ENCODE measurements at places on chromosomes 11 and 22. TPM values are rescaled to one million over a fixed set of nuclear protein-coding genes. Genes with fewer than 3 reads are reported as not detected.

DNA sequence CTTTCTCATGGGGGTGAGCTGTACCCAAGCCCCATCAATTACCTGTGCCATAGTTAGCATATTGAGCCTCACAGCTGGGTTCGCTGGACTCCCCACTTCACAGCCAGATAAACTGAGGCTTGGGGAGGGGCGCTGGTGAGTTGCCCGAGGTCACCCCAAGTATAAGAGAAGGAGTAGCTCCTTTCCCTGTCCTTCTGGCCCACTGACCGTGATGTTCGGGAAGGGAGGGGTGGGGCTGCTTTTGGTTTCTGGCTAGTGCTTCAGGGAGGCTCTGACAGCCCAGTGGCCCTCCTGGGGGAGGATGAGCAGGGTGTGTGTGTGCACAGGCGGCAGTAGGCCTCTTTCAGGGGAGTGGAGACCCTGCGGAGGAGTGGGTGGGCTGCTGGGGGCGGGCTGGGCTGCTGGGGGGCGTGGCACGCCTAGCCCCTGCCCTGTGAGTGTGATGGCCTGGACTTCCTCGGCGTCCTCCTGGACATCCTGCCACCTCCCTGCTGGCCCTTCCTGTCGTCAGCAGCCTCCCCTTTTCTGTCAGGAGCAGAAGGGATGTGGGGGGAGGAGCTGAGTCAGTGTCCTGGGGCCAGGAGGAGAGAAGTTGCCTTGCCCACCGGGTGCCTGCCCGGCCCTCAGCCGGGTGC lies 50.3 kb downstream of the TRIOBP start:
- H3K27me3 ChIP-seq: peaks cover 15% of the 10 kb centered on the region
- DNase-seq: peak; percentile 67
- peaks cover 32% of the 10 kb centered on the region for H3K4me1 ChIP-seq
- peak overlapping the region; percentile 93 for H3K27ac ChIP-seq

- H3K27me3 ChIP-seq: peaks cover 2% of the 10 kb centered on the region
- H3K4me1 ChIP-seq: no peaks in the 10 kb centered on the region
- H3K36me3 ChIP-seq: peaks cover 3% of the 10 kb centered on the region
Measured at GRCh38 chr11:59692915-59693314, 20.7 kb downstream of the OR10V1 start.

DNA sequence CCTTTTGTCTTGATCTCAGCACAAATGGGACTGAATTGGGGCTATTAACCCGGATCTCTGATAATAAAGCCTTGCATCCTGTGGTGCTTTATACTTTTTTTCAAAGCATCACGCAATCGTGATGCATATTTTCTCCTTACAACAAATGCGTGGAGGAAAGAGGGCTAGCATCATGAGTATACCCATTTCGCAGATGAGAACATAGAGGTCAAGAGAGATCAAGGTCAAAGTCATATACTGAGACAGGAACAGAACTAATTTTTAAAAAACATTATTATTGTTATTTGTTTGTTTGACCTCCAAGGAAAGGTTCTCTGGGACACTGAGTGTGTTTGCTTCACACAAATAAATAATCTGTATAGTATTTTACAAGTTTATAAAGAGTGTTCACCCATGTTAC lies 191.2 kb downstream of the ST3GAL4 start:
- no peaks in the 10 kb centered on the region for H3K27me3 ChIP-seq
- no peak for DNase-seq
- no peak overlapping the region for H3K27ac ChIP-seq
- H3K4me3 ChIP-seq: no peak overlapping the region
- peaks cover 11% of the 10 kb centered on the region for H3K4me1 ChIP-seq
- H3K36me3 ChIP-seq: no peaks in the 10 kb centered on the region

DNA sequence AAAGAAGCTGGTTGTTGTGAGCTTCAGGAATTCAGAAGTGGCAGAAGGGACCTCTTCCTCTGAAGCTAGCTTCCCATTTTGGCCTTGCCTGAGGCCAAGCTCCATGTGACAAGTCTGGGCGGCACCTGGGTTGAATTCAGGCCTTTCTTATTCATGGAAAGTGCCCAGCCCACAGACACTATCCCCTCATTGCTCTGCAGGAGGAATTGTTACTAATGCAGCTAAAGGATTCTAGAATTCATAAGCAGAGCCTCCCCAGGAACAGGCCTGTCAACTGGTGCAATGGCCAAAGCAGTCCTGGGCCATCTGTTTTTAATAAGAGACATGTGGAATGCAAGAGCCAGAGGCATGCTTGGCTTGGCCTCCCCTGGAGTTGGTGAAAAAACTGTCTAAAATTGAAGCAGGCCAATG lies 71.4 kb downstream of the SLC1A2 start:
- DNase-seq: no peak
- peaks cover 1% of the 10 kb centered on the region for H3K27me3 ChIP-seq
- H3K4me1 ChIP-seq: peaks cover 7% of the 10 kb centered on the region
- no peak overlapping the region for H3K27ac ChIP-seq
- no peaks in the 10 kb centered on the region for H3K36me3 ChIP-seq

DNA sequence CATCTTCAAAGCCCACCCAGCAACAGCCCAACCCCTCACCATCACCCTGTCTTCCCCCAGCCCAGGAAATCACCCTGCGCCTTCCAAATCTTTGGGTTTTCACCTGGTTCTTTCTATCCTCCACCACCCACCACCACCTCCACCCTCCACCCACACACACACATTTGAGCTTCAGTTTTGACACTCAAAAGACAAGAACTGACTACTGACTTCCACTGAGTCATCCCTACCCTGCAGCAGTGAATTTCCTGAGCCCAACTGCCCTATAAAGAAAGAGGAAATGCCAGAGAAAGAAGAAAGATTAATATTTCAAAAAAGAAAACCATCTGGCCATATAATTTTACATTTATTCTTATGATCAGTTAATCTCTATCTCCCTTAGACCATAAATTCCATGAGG lies 137.5 kb downstream of the CHST1 start:
- no peak for DNase-seq
- H3K4me3 ChIP-seq: no peak overlapping the region
- peaks cover 4% of the 10 kb centered on the region for H3K36me3 ChIP-seq

LMNTD2 gene
- total RNA-seq: 4.2 TPM

APOA4 gene
- not detected for total RNA-seq

SPI1 gene
- not detected for total RNA-seq

PLCB3 gene
- total RNA-seq: 51.0 TPM

NCR3LG1 gene
- 0.23 TPM for total RNA-seq
